ENCODE measurements at places on chromosomes 3 and 15.

- DNase-seq: no peak
These were observed 229.5 kb upstream of the ROPN1 start for GRCh38 chr3:124221422-124221821.

DNA sequence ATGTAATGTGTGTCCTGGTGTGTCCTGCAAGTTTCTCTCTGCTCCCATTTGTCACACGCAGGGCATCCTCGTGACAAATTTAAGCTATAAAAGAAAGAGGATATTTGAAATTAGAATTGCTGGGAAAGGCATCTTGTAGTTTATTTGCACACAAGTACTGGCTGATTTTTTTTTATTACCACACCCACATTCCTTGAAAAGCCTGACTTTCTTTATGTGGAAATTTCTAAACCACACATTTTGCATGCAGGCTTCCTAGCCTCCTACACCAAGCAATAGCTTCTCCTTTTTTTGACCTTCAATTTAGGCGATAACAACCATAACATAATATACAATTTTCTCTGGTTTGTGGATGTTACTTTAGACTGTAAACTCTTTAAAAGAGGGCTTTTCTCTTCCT lies 126.1 kb downstream of the SERPINI1 start:
- DNase-seq: no peak

- no peak for DNase-seq
These were observed 16.9 kb downstream of the TKT start for GRCh38 chr3:53238886-53239285.

GRCh38 chr15:101006931-101007691 lies 88.0 kb downstream of the LRRK1 start:
- DNase-seq: peak; percentile 44

DNA sequence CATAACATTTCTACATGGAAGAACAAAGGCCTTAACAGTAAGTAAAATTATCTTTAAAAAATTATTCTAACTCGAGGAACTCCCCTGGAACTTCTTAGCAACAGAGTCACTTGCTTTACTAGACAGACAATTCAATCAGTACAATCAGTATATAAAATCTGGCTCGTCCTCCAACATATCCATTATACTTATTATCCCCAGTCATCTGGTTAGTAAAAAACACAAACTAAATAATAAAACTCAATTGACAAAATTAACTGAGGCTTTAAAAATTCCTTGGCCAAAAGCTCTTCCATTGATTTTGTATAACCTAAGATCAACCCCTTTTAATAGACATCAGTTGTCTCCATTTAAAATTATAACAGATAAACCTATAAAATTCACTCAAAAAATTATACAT lies 105.6 kb downstream of the MYRIP start:
- no peak for DNase-seq

DNA sequence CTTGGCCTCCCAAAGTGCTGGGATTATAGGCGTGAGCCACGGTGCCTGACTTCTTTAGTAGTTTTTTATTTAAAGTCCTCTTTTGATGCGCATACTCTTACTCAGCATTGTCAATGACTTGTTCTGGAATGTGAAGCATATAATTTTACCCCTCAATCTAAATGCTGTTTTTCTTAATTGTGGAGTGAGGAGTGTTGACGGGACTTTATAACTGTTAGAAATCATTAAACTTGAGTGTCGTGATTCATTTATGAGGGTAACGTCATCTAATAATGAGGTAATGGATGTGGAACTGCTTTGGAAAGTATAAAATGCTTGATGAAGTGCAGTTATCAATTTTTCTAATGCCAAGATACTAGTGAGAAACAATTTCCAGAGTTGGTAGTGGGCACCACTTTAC lies 48.3 kb downstream of the PLS1 start:
- DNase-seq: no peak

- DNase-seq: no peak
These were observed 275.2 kb downstream of the EPHA6 start for GRCh38 chr3:97089621-97090020.

DNA sequence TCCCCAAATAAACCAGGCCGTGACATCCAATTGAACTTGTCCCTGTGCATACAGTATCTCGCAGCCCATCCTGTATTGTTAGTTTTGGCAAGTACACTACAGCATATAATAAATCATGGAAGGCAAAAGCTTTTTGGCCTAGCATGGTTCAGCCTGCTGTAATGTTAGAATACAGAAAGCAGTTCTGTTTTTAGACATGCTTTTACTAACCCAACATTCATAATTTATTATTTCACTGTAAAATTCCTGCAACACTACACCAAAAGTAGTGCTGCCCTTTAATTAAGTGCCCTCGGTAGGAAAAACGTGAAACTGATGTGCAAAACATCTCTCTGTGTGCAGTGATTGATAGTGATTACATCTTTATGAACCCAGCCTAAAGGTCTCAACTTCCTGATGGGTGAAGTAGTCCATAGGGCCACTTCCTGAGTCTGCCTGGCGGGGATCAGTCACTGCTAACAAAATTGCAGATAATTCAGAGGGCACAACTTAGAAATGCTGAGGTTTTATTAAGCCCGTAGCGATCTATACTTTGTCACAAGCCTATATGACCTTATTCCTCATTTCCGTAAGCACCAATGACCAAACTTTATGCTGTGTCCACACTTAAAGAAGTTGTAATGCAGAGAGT lies 227.8 kb downstream of the CDIN1 start:
- DNase-seq: no peak

- DNase-seq: no peak
These were observed 33.7 kb upstream of the TMC3 start for GRCh38 chr15:81407718-81408117.

DNA sequence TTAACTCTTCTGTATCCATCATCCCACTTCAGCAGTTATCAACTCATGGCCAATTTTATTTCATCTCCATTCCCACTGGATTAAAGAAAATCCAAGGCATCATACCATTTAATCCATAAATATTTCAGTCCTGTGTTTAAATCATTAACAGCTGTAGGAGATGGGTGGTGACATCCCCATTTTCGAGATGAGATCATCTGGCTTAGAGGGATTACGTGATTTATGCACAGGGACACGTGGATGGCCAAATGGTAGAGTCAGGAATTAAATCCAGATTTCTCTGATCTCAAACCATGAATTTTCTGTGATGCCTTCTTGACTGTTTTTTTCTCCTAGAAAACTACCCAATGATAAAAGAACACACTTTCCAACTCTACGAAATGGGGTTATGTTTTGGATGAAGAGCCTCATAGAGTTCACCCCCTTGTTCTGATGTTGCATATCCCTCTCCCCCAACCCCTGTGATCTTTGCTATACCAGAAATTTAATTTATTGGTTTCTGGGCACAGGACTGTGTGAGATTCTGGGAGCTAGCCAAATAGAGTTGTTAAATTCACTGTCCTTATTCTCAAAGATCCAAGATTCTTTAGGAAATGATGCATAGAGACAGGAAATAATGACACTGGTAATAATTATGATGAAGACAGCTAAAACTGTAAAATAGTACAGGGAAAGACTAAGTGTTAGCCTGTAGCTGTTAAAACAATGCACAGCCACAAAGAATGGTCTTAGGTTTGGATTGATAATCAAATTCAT lies 7.4 kb downstream of the ZNF589 start:
- no peak for DNase-seq

GRCh38 chr3:13541691-13542090 lies 7.2 kb upstream of the FBLN2 start:
- DNase-seq: no peak

DNA sequence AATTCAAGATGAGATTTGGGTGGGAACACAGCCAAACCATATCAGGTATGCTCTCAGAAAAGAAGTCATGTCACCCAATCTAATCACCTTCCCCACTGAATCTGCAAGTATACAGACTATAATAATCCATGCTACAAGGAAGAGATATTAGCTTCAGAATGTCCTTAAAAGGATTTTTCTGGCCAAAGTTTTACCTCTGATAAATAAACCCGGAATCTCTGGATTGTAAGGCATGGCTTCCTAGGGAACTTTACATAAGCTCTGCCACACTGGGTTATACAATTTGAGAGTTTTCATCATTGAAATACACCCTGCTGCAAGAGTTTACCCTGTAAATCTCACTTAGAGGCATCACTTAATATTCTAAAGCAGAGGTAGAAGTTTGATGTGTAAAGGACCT lies 330.5 kb upstream of the KCNMB2 start:
- DNase-seq: no peak

GRCh38 chr3:183797996-183798395 lies 27.4 kb downstream of the MAP6D1 start:
- DNase-seq: no peak

- no peak for DNase-seq
These were observed 39.8 kb downstream of the TSC22D2 start for GRCh38 chr3:150447631-150448465.

DNA sequence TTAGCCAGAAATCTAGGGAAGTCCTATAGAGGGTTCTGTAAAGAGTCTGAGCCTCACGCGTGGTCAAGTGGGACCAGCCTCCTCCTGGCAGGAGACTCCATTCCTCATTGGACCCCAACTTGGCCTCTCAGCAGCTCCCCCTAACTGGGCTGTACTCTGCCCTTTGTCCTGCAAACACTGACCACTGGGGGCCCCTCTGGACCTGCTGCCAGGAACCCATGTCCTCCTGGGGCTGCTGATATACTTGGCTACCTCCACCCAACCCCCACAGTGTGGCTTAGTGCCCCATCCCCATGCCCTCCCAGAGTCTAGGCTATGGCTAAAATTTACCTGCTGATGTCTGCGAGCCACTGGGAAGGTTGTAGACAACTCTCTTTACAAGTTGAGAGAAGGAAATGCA lies 62.7 kb downstream of the UBP1 start:
- no peak for DNase-seq

GRCh38 chr3:10546181-10546624 lies 40.8 kb upstream of the ATP2B2 start:
- DNase-seq: no peak
